Activated gamma-delta T cell (primary cell): ENCODE measurements at places on chromosomes 5 and 9.

DNA sequence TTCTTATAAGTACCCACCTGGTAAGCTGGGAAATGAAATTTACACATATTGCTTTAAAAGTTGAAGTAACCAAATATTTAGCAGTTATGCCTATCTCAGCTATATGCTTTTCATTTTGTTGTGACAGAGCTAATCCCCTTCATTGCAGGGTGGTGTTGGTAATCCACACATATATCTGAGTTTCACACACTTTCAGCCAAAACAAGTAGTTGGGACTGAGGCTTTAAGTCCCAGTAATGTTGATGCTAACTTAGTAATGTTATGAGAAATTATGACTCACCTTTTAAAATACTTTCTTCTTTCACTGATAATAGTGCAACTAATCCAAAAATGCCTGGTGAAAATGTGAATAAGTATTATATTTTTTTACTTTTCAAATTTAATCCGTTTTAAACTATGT is 19.2 kb upstream of the RICTOR start:
- DNase-seq = no peak

DNA sequence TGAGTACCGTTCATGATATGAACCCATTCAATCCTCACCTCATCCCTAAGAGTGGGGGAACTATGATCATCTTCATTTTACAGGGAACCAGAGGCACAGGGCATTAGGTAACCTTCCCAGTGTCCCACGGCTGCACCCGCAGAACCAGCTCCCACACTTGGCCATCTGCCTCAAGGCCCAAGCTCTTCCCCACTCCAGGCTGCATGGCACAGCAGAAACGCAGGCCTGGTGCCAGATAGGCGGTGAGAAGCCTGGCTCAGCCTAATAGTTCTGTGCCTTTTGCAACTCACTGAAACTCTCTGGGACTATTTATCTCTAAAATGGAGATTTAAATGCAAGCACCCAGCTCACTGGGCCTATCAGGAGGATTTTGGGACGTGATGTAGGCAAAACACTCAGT is 90.8 kb upstream of the ZNF618 start:
- no peak for DNase-seq

- DNase-seq = no peak
These were observed 12.4 kb downstream of the POLK start for GRCh38 chr5:75524071-75524470.

DNA sequence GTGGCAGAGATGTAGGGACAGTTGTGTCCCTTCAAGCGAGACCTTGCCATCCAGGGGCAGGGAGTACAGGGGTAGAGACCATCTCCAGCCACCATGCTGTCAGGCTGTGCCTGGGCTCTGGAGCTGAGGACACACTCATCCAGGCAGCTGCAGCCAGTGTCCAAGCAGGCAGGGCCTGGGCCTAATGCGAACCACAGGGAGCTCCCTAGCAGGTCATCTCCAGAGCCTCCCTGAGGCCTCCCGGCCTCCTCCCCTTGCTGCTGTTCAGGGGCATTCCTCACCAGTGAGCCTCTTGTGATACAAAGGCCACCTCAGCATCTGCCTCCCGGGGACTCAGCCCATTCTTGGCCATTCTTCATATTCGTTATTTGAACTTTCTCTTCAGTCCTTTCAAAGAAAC is 35.0 kb downstream of the TPPP start:
- no peak for DNase-seq

GRCh38 chr9:33024126-33024965 is 727 bp upstream of the DNAJA1 start:
- no peak for DNase-seq

- no peak for DNase-seq
These were observed 453.3 kb upstream of the ITGA1 start for GRCh38 chr5:52334367-52334766.

- no peak for DNase-seq
These were observed 6.6 kb downstream of the PCDH12 start for GRCh38 chr5:141951332-141951781.

- DNase-seq = no peak
These were observed 196.4 kb upstream of the PTGER4 start for GRCh38 chr5:40483316-40483715.

DNA sequence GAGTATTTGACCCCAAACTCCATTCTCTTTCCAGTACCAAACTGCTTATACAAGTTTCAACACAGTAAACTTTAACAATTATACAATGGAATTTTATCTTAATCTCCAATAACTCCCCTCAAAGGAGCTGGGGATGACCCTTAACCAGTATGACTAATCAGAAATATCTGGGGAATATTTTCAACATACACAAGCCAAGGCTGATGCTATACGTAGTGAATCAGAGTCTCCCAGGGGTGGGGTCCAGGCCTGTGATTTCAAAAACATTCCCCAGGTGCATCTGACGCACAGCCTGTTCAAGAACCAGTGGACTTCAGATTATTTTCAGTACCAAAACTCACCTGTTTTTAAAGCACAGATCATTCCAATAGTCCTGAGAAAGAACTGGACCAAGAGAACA is 11.8 kb upstream of the SEMA5A start:
- DNase-seq = no peak

- DNase-seq = no peak
These were observed 44.7 kb upstream of the IZUMO3 start for GRCh38 chr9:24590432-24590831.

DNA sequence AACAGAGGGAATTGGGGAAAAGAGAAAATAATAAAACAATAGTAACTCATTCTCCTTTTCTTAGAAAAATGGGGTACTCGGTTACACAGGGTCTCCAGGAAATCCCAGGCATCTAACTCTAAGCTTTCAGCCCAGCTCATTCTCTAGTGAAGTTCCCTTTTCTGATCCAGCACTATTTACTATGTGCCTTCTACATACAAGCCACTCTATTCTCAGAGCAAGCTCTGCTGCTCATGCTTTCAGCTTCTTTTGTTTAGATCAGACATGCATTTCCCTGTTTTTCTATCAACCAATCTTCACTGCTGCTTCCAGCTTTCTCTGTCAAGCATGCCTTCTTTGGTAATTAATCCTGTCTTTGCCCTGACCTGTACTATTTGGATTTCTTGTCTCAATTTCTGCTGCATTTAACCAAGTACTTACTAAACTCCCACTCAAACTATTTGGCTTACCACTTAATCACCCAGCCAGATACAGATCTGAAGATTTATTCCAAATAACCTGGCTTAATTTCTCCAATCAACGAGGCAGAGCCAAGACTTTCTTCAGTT is 25.3 kb downstream of the OSMR start:
- no peak for DNase-seq

DNA sequence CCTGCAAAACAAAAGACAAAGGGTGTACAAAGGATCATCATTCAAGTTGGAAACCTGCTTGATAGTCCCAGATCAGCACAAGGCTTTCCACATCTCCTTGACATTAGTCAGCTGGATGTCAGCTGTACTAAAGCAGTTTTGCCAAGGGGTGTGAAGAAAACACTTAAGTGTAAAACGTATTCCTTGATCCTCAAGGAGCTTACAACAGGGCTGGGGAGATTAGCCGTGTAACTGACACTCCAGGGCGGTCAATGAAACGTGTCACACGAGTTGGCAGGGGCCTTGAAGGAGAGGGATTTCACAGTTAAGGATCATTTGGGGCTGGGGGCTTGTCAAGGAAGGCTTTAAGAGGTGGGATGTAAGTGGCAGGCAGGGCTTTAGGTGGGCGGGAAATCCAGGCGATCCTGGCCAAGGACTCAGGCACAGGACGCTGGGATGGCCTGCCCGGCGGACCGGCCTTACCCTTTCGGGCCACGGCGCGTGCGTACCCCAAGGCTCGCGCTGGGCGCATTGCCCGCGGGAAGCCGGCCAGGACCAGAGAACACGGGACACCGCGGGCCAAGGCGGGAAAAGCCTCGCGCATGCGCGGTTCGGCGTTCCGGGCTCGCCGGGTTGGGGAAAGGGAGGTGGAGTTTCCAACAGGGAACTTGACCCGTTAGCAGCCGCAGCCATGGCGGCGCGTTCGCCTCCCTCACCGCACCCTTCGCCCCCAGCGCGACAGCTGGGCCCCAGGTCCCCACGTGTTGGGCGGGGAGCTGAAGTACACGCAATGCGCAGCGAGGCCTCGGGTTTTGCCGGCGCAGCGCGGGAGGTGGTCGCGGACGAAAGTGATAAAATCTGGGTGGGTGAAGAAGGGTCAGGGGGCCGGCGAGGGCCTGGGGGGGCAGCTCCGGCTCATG is at the start of gene CNTLN:
Gene CNTLN (plus strand): TSS at position 645 of the 899 bp plus-strand sequence. CDS start 26 bp downstream, at position 671.
- no peak for DNase-seq

- no peak for DNase-seq
These were observed 145.3 kb upstream of the SMARCA2 start for GRCh38 chr9:1869843-1870242.
